ENCODE measurements at places on chromosomes 13 and 19. TPM values are rescaled to one million over a fixed set of nuclear protein-coding genes. Genes with fewer than 3 reads are reported as not detected.
A peak's percentile ranks its signal among the peaks of the same experiment; 100 is the strongest.

DNA sequence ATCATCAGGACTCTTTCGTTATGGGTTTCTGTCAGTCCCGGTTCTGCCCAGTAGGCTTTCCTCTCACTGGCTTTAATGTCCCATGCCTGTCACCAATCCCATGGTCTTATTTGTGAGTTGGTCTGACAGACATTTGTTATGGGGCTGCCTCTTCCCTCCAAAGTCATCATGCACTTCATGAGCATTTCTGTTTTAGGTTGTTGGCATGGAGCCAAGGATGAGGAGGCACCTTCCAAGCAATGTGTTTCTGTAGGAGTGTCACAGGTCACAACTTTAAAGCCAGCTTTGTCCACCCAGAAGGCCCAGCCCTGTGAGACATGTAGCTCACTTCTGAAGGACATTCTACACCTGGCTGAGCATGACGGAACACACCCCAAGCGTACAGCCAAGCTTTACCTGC is 8.5 kb downstream of the ZNF17 start:
- DNase-seq: no peak

DNA sequence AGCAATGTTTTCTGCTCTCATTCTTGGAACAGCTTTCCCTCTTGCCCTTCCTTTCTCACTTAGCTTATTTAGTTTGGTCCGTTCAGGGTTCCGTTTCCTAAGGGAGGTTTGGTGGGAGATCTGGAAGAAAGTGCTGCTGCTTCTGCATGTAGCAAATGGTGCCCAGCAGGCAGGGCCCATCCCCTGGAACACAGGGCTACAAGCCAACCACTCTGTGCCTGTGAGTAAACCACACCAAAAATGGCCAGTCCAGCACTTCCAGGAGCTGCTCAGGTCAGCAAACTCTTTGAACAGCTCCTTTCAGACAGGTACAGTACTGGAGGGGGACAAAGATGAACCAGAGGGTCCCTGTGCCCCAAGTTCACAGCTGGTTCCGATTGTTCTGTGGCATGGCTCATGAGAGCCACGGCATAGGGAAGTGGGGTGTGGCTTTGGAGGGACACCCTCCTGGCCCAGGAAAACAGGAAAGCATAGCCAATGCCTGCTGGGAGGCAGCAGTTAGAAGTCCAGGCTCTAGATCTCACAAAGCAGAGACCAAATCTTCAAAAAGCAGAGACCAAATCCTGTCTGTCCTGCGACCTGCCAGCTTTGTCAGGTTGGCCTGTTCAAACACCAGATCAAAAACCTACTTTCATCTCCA is 39.5 kb downstream of the FAM124A start:
- no peak for DNase-seq

GRCh38 chr19:38142176-38143035 is 81.6 kb downstream of the DPF1 start:
- peak; percentile 13 for DNase-seq

GRCh38 chr19:51137792-51138425 is 4.2 kb upstream of the SIGLEC7 start:
- DNase-seq: no peak

DNA sequence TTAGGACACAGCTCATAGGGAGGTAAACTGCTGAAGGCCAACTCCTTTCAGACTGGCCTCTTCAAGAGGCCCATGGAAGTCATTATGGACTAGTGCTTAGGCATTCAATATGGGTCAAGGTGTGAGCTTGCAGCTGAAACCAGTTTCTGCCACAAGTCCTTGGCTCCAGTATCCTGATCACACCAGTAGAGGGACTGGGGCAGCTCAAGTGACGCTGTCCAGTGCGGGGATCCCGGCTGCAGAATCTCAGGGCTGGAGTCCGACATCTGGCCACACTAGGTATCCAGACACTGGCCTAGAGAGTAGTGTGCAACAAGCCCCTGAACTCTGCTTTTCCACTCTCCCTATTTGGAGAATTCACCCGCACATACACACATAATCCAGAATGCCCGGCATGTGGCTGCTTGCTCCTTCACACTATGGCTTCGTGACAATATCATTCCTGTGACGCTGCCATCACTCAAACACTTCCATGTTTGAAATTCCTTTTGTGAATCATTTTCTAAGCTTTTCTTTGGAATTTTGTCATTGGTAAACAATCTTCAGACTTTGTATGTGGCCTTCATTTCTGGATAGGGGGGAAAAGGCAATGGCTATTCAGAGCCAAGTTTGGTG is 425.1 kb downstream of the EFNB2 start:
- no peak for DNase-seq

FFAR3 gene
- not detected for total RNA-seq

JAK3 gene
- 2.3 TPM for total RNA-seq

- no peak for DNase-seq
Measured at GRCh38 chr19:48000846-48001245, 6.4 kb downstream of the ELSPBP1 start.

- DNase-seq: no peak
Measured at GRCh38 chr19:49973987-49974386, 13.0 kb upstream of the SIGLEC11 start.

DNA sequence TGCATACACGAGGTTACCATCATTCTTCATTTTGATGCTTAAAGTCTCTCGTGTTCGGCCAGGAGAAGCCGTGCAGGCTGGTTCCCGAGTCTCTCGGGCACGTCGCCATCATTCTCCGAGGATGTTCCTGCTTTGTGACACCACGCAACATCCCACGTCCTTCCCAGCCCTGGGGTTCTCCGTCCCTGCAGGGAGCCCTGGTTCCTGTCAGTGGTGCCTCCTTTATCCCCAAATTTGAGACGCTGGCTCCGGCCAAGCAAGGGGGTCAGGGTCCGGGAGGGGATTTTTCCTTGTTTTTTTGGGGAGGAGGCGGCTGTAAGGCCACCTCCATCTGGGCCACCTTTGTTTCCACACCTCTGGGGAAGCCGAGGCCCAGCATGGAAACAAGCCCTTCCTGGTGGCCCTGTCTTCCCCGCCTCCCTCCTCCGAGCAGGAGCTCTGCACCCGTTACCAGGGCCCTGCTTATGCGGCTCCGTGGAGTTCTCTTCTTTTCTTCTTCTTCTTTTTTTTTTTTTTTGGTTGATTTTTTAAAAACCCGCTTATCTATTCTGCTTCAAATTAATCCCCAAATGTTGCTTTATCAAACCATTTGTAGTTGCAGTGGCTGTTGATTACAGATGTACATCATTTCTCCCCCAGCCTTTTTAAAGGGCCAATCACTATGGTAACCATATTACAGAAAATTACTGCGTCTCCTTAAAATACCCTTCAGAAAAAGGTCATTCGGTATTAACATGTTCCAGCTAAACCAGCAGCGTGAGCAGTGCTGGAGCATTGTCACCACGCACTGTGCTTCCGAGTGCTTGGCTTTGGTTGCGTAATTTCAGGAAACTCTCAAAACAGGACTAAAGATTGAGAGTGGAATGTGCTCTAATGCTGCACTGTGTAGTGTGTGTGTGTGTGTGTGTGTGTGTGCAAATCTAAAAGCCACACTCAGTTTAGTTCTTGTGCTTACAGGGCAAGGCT is 50.4 kb downstream of the TEX29 start:
- no peak for DNase-seq

SYT5 gene
- not detected for total RNA-seq

- no peak for DNase-seq
Measured at GRCh38 chr13:43835701-43836100, 43.8 kb downstream of the CCDC122 start.

DNA sequence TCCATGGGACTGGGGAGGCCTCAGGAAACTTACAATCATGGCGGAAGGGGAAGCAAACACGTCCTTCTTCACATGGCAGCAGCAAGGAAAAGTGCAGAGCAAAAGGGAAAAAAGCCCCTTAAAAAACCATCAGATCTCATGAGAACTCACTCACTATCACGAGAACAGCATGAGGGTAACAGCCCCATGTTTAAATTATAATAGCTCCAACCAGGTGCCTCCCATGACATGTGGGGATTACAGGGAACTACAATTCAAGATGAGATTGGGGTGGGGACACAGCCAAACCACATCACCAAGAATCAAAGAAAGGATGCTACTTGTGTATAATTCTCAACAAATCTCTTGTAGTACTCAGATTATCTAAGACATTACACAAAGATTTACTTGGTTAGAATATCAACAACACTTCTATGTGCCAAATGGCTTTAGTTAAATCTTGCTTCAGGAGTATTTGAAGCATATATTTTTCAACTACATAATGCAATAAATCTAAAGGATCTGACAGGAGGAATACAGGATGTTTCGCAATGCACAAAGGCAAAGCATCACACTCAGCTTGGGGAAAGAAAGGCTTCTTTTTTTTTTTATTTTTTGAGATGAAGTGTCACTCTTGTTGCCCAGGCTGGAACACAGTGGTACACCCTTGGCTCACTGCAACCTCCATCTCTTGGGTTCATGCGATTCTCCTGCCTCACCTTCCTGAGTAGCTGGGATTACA is 180.0 kb downstream of the LHFPL6 start:
- DNase-seq: no peak

DNA sequence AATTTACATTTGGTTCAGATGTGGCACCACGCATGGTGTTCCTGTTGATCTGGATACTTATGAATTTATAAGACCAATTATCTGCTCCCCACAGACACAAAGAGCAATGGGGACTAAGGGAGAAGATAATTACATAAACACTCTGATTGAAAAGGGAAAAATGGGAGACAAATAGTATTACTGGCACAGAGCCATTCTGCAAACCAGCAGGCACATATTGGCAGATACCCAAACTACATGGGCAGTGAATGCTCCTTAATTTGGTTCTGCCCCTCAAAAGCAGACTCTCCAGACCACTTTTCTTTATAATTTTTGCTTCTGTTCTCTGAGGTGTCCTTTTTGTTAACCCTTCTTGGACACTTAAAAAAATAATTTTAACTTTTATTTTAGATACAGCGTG is 1674.2 kb downstream of the PCDH9 start:
- no peak for DNase-seq

C5AR1 gene
- total RNA-seq: not detected

DNA sequence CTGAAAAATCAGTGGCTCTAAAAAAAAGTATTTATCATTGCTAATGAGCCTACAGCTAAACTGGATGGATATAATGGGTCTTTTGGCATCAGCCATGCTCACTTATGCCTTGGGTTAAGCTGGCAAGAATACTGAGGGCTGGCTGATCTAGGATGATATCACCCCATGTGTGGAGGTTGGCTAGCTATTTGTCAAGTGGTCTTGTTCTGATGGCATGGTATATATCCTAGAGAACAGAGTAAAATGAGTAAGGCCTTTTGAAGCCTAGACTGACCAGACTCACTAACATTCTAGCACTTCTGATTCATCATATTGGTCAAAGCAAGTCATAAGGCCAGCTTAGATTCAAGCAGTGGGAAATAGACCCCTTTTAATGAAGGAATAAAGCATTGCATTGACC is 383.0 kb downstream of the SLITRK1 start:
- no peak for DNase-seq

DNA sequence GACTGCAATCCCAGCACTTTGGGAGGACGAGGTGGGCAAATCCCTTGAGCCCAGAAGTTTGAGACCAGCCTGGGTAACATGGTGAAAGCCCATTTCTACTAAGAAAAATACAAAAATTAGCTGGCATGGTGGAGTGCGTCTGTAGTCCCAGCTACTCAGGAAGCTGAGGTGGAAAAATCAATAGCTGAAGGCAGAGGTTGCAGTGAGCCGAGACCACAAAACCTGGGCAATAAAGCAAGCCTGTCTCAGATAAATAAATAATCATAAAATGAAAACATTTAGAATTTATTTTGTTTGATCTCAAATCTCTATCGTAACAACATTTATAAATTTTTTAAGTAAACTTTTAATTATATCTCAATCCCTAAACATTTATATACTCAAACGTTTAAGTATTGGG is 36.6 kb downstream of the USP12 start:
- no peak for DNase-seq

DNA sequence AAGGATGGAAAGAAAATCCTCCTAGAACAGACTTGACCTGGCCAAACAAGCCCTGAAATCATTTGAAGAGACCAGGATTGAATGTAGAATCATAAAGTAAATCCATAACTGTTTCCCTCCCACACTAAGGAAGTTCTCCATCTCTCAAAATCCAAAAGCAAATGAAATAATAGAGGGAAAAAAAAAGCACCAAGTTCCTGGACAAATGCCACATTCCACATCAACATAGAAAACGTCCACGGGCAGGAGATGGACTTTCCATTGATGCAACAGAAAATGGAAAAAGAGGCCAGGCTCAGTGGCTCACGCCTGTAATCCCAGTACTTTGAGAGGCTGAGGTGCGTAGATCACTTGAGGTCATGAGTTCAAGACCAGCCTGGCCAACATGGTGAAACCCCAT is 56.2 kb downstream of the INSR start:
- no peak for DNase-seq

ZNF616 gene
- 14.9 TPM for total RNA-seq

HCN2 gene
- total RNA-seq: not detected

GRK1 gene
- not detected for total RNA-seq

- DNase-seq: no peak
Measured at GRCh38 chr13:108917581-108917980, 288.2 kb downstream of the MYO16 start.

GRCh38 chr13:33479105-33479504 is 193.6 kb upstream of the STARD13 start:
- DNase-seq: no peak

DNA sequence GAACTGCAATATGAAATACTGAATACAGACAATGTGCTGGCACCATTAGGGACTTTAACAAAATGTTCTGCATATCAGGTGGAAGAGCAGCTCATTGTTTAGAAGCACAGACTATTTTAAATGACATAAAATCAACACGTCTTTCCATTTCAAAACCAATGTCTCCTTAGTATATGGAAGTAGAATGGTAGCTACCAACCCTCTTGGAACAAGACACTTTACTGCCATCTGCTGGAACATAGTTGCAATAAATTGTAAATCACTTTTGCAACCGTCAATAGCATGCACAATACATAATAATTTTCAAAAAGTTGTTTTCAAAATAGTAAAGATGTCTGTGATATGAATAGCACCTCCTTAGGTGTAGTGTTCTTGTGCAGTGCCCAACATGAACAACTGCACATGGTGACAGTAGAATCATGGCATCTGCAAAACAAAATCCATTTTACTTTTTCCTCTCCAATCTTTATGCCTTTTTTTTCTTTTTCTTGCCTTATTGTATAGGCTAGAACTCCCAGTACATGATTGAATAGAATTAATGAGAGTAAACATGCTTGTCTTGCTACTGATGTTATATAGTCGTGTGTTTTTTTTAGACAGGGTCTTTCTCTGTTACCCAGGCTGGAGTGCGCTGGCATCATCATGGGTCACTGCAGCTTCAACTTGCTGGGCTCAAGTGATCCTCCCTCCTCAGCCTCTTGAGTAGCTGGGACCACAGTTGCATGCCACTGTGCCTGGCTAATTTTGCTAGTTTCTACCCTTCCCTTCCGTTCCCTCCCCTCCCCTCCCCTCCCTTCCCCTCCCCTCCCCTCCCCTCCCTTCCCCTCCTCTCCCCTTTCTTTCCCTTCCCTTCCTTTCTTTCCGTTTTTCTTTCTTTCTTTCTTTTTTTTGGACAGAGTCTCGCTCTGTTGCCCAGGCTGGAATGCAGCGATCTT is 7.8 kb upstream of the LYPD5 start:
- DNase-seq: peak; percentile 70

DNA sequence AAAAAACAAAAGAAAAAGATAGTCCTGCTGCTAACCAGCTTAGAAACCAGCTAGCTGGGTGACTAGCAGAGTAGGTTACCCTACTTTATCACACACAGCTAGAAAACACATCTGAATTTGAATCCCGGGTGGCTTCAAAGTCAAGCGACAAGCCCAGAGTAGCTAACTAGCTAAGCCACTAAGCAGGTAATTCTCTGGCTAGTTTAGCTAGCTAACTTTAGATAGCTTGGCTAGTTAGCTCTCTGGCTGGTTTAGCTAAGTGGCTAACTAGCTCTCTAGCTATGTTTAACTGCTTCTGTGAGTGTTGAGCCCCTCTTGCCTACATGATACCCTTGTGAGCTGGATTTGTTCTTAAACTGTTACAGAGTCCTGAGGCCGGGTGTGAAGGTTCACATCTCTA is 12.4 kb downstream of the MYH14 start:
- DNase-seq: no peak

Measured in renal cortical epithelial cell (primary cell).